ENCODE measurements at places on chromosomes 11 and 22.
A peak's percentile ranks its signal among the peaks of the same experiment; 100 is the strongest.

GRCh38 chr22:49368221-49368975 lies 459.3 kb downstream of the BRD1 start:
- no peak for DNase-seq

DNA sequence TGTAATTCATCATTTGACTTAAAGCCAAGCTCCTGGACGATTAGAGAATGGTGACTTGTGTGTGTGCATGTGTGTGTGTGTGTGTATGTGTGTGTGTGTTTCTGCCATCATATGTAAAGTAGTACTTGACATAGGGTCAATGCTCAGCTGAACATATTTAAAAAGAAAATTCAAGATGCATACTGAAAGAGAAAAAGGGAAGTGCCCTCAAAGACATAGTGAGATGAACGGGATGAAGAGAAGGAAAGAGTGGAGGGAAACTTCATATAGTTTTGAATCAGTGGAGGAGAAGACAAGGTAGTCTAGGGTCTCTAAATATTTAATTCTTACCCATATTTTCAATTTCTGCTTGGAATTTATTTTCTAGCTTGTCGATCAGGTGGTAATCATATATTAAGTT lies 4.0 kb downstream of the TCN1 start:
- DNase-seq, result no peak

GRCh38 chr11:86214710-86215109 lies 29.8 kb upstream of the EED start:
- DNase-seq, result no peak

- DNase-seq, result no peak
These were observed 54.0 kb downstream of the RPUSD4 start for GRCh38 chr11:126157326-126158030.

DNA sequence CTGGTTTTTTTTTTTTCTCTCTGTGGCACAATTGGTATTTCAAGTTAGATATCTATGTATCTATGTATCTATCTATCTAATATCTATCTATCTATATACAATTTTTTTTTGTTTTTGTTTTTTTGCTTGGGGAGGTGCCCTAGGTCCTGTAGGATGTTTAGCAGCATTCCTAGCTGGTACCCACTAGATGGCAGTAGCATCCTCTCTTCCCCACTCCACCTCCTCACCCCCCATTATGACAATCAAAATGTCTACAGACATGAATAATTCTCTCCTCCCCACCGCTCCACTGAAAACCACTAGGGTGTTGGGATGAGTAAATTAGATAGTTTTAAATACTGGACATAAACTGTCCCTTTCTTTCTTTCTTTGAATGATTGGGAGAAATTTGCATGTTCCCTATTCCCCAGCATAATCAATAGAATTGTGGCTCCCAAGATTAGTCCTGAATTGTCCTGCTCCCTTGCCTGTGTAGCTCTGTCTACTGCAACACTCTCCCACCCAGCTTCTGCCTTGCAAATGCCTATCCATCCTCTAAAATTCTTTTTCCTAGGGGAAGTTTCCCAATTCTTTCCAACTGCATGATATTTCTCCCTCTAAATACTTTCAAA lies 1152.4 kb downstream of the LRRC4C start:
- no peak for DNase-seq

- no peak for DNase-seq
These were observed 32.5 kb downstream of the BTG4 start for GRCh38 chr11:111479666-111480065.

DNA sequence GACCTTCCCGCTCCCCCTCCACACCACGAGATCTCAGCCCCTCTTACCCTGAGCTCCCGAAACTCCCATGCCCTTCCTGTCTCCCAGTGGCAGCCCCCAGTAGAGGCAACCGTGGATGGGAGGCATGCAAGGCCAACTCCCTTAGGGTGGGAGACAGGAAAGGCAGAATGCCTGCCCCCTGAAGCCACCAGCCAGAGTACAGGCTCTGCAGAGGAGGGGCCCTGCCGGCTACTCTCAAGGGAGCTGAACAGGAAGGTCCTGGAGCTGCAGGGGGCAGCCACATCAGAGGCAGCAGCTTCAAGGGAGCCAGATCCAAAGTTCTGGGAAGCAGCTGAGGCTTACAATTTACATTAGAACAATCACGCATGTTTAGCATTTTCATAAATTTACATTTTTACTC lies 38.3 kb downstream of the PDE2A start:
- DNase-seq, result no peak

GRCh38 chr11:68215087-68215445 lies 2.0 kb upstream of the KMT5B start:
- DNase-seq, result no peak

GRCh38 chr11:61134801-61135257 lies 26.4 kb downstream of the VPS37C start:
- no peak for DNase-seq

GRCh38 chr22:29344137-29344536 lies 28.6 kb upstream of the RASL10A start:
- DNase-seq, result no peak

DNA sequence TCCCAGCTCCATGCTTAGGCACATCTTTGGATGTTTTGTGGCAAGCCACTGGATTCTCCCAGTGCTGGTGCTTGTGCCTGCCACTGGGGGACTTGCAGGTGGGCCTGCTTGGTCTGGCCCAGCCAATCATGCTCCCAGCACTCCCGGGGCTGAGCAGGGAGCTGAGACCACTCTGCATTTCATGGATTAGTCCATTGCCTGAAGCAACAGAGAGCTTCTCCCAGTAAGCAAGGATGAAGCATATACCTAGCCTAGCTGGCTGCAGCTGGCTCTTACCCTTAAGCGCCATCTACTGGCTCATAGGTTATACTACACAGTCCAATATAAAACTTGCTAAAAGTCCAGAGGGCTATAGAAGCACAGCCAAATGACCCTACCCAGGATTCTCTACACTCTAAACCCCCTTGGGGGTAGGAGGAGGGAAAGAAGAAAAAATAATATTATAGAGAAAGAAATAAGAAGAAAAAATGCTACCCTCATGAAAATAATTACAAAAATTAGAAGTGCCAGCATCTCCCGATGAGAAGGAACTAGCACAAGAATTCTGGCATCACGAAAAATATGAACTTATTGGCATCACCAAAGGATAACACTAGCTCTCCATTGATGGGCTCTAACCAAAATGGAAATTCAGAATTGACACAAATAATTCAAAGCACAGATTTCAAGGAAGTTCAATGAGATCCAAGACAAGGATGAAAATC lies 275.3 kb downstream of the C11orf87 start:
- DNase-seq, result no peak

DNA sequence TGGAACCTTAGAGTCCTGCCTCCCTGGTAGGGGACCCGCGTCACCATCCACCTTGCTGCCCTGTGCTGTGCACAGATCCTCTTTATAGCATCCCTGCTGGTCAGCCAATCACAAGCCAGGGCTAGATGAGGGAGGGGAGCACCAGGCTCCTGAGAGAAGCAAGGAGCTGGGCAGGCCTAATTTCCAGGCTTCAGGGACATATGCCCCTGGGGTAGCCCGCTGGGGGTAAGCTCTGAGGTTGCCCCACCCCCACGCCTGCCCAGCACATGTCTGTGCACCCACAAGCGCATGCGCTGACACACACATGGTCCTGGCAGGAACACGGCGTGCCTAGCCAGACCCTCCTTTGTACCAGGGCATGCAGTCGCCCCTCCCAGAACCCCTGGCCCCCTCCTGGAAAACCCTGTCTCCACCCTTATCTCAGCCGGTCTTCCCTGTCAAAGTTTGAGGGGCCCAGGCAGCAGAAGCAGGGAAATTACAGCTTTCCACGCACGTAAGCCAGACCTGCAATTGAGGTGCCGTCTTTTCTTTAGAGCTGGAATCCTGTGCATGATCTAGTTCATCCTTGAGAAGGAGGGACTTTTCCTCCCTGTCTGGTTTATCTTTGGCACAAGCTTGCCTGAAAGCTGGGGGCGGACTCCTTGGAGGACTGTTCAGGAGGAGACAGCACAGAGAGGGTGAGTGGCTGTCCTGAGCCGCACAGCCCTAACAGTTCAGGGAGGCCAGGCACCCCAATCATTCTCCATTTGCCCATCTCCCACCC lies 2.1 kb downstream of the SSTR3 start:
- DNase-seq, result no peak

GRCh38 chr11:92662601-92663360 lies 306.7 kb upstream of the MTNR1B start:
- DNase-seq, result no peak

- DNase-seq, result no peak
These were observed 112.8 kb upstream of the C11orf87 start for GRCh38 chr11:109309153-109309552.

DNA sequence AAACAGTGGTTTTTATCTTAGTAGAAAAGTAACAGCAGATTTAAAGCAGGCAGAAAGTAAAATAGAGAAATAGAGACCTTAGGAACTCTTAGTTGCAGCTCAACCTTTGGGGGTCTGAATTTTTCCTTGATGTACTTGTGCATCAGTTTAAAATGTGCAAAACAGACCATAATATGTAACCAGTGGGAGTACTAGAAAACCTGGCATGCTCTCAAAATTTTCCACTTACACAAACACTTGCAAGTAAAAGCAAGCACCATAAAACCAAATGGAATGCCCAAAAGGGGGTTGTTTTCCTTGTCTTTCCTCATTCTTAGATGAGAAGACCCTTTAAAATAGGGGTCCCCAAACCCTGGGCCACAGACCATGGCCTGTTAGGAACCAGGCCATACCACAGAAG lies 12.9 kb upstream of the MRGPRE start:
- DNase-seq, result no peak

DNA sequence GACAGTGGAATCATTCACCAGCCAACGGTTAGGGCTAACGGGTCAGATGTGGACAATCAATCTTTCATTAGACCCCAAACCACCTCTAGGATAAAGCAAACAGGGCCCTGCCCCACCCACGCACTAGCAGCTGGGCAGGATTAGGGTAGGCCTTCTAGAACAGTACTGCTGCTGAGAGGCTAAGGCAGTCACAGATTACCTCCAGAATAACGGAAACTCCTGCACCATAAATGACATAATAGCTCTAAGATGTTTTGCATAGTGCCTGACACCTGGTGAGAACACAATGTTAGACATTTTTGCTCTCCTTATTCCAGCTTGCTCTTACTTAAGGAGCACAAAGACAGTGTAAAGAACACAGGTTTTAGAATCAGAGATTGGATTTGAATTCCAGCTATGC lies 1.8 kb downstream of the SYTL2 start:
- DNase-seq, result no peak

- no peak for DNase-seq
These were observed 4.9 kb downstream of the TMEM109 start for GRCh38 chr11:60918939-60919265.

DNA sequence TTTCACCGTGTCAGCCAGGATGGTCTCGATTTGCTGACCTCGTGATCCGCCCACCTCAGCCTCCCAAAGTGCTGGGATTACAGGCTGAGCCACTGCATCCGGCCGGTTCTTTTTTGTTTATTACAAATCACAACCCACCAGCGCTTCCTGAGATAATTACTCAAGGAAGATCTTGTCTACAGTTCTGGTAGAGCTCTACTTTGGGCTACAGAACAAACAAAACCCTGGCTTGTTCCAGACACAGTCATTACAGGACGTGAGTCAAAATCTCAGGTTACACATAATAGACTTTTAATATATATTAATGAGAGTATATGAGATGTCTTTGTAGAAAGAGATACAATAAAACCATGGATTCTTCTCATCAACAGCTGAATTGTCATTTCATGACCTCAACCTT lies 42.8 kb upstream of the NUP50 start:
- DNase-seq, result no peak

DNA sequence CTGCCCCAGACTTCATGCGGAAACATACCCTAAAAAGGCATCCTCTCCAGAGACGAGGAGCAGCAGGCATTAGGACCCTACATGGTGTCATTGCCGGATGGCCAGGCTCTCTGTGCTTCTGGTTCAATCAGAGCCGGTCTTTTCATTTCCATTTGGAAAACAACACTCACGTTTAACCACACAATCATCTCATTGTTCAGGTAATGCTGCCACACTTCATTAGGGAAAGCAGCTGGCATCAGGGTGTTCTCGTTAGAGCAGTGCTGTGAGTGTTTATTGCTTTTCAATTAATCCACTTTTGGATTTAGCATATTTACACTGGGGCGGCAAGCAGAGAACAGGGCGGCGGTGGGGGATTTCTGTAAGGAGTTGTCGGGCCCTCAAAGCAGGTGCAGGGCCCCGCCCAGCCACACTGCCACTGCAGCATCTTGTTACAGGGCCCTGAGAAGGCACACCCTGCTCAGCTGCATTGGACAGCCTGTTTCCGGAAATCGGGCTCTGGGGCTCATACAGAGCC lies 338.6 kb downstream of the SHANK2 start:
- no peak for DNase-seq

DNA sequence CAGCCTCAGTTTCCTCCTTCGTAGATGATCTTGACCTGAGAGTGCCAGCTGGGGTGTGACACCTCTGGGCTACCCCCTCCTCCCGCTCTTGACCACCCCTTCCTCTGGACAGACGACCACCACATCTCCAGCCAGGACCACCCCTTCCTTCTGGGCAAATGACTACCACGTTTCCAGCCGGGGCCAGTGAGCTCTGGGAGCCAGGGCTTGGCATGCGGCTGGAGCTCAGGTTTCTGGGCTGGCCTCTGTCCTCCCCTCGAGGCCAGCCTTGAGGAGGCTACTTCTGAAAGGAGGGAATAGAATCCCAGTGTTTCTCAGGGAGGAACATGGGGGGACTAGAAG lies 120.9 kb downstream of the KCNQ1OT1 start:
- DNase-seq, result no peak

GRCh38 chr11:78667461-78667860 lies 92.8 kb upstream of the NARS2 start:
- no peak for DNase-seq

GRCh38 chr11:1375955-1376258 lies 13.8 kb upstream of the BRSK2 start:
- DNase-seq, result no peak

GRCh38 chr11:83336993-83337392 lies 50.8 kb upstream of the CCDC90B start:
- no peak for DNase-seq

DNA sequence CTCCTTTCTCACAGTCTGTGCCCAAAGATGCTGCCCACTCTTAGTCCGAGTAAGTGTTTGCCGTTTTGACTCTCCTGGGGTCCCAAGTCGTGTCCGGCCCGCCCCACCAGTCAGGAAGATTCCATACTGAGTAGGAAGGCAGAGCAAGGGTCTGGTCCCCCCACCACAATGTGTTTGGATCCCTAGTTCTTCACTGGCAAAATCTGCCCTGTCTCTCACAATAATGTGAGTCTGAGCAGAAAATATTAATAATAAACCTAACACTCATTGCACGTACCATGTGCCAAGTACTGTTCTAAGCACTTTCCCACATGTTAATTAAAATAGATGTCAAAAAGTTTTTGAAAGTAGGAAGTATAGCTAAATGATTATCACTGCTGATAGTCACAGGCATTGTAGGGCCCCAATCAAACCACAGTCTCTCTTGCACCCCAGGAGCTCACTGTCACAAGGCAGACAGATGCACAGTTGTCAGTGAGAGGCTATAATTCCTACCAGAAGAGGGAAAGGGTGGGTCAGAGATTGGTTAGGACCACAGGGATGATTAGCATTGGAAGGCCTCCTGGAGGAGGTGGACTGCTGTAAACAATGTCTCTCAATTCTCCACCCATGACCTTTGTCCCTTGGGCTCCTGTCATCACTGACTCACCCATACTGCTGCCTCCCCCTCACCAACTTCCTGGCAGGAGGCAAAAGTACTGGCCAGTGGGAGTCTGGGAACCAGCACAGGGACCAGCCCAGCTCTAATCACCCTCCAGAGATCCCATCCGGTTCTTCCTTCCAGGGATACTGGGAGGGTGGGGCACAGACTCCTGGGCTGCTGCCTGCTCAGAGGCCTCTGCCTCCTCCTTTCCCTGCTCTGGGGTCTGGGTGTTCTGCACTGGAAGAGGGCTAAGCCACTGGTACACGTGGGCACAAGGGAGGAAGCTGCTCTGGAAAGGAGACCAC lies 1.0 kb upstream of the POLD4 start:
- DNase-seq, result no peak

- DNase-seq, result peak; percentile 43
These were observed at the start of gene AHNAK for GRCh38 chr11:62546244-62546928. AHNAK (minus strand) TSS chr11:62546806; CDS start chr11:62536098, 10,708 bp downstream.

Measured in stimulated activated CD4-positive, alpha-beta T cell treated with anti-CD3 and anti-CD28 coated beads, Interleukin-15, amount 100 ng/mL, for 1 hour (primary cell).